GM23338 (cell line): ENCODE measurements at places on chromosomes 3 and 15. TPM values are rescaled to one million over a fixed set of nuclear protein-coding genes. Genes with fewer than 3 reads are reported as not detected.

The CPA3 gene
- total RNA-seq, result not detected in 2 replicates

The PARL gene
- total RNA-seq, result 65.7 and 67.5 TPM in 2 replicates

The FBXO40 gene
- 0.03 and 0.23 TPM in 2 replicates for total RNA-seq

The SYNPR gene
- 0.38 and 2.6 TPM in 2 replicates for total RNA-seq

The LCTL gene
- 2.9 and 5.6 TPM in 2 replicates for total RNA-seq

The BLM gene
- 43.1 and 46.0 TPM in 2 replicates for total RNA-seq

The P2RY14 gene
- total RNA-seq, result not detected in 2 replicates

The VWA5B2 gene
- 0.66 TPM in 1 of 2 replicates, not detected in the other for total RNA-seq

- DNase-seq, result no peak
These were observed 13.3 kb downstream of the PIK3R4 start for GRCh38 chr3:130733236-130733875.

GRCh38 chr15:66027268-66027805 is 158.0 kb downstream of the RAB11A start:
- no peak for DNase-seq

- no peak for DNase-seq
These were observed 10.7 kb downstream of the LRTM1 start for GRCh38 chr3:54917174-54917573.

DNA sequence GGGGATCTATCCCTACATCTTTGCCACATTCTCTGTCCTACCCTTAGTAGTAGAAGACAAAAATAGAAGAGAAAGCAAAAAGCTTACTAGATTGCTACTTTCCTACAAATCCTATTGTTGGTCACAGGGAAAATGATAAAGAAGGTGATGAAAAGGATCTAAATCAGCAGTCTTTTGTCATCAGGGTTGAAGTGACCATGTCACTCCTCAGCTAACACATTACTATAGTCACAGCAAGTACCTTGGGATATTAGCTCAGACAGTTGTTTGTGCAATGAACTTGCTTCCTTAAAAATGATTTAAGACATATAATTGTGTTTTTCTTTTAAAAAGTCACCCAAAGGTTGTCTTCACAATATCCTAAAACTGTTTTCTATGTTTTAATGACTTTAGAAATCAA is 6.3 kb downstream of the ST3GAL6 start:
- DNase-seq, result no peak

GRCh38 chr15:66858423-66859207 is 156.6 kb downstream of the SMAD6 start:
- no peak for DNase-seq

- no peak for DNase-seq
These were observed 94.4 kb downstream of the ST6GAL1 start for GRCh38 chr3:187024536-187025226.

DNA sequence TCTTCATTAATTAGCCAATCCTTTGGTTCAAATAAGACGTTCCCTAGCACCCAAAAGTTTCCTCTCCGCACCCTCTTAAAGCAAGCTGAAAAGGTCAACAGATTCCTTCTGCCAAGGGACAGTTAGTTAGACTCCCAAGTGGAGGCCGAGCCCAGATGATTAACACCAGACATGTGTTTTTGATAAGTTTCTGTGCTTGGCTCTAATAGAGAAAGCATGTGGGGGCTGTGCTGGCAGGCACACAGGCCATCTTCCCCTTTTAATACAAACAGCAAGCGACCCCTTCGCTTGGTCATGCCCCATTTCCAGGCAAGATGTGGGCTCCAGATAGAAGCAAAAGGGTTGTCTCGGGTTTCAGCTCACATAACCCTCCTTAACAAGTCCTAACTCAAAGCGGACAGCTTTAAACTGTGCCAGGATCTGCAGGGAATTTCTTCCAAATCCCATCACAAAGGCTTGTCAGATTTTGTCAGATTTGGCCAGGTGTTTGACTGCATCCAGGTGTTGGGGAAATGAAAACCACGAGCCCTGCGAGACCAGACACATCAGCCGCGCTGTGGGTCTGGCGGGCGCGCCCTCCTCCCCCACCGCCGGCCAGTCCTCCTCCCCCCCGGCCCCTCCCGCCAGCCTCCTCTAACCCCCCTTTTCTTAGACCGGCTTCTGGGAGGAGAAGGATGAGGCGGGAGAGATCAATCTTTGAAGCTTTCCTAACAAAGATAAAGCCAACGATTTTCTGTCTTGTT is 3.3 kb downstream of the HES1 start:
- DNase-seq, result peak; percentile 67

DNA sequence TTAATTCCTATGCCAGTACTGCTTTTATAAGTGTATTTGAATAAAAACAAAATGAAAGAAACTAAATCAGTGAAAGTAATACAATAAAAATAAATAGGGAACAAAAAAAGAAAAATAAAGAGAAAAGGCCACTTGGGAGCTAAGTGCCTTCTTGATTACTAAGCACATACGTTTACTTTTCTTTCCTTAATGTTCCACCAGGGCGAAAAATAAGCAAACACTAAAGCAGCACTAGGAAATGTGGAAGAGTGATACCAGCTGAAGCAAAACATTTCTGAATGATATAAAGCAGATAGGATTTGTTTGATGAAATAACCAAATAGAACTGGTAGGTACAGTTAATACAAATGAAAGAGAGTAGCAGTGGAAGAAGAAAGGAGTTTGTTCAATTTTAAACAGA is 132.8 kb upstream of the ZPLD1 start:
- no peak for DNase-seq

DNA sequence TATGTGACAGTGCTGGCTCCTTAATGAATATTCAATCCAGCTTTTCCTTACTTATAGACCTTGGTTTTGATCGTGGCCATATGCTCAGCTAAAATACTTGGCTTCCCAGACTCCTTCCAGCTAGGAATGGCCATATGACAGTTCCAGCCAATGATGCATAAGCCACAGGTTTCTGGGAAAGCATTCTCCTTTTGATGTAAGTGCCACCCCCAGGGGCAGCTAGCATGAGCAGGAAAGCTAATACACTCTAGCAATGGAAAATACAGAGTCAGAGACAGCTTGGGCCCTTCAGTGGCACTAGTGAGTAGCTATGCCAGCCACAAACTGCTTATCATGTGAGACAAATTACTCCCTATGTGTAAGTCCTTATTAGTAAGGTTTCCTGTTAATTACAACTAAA is 26.7 kb downstream of the TBC1D2B start:
- no peak for DNase-seq

GRCh38 chr15:88568589-88568988 is 22.1 kb upstream of the DET1 start:
- DNase-seq, result no peak

DNA sequence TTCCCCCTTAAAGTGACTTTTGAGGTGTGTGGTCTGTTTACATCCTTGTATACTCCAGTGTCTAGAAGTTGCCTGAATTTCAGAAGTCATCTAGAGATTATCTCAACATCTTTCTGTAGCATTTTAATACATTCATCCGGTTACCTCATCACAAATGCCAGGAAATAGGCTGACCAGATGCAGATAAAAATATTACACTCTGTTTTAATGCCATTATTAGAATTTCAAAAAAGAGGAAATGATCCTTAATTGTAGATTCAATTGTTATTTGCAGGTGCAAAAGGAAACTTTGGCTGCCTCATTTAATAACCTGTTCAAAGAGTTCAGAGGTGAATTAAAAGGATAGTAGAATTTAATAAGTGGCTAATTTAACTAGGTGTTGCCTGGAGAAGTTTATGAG is 290.9 kb downstream of the C3orf38 start:
- DNase-seq, result no peak

GRCh38 chr3:190624282-190624681 is 110.4 kb downstream of the IL1RAP start:
- DNase-seq, result no peak

GRCh38 chr3:120791913-120792312 is 49.4 kb downstream of the GTF2E1 start:
- DNase-seq, result no peak

GRCh38 chr3:44887101-44887500 is 12.7 kb downstream of the TGM4 start:
- DNase-seq, result no peak

DNA sequence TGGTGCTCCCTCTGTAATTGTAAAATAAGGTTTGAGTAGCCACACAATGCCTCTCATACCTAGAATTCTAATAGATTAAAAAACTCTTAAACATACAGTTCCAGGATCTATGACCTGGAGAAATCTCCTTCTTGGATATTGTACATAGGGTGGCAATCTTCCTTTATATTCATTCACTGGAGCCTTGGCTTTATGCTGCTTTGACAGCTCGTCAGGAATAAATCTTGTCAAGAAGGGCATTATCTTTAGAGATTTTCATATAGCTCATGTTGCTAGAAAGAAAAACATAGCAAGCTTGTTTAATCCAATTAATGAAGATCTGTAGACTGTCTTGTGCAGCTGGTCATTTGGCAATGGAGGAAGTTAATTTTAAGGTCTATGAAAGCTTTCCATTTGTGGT is 131.1 kb downstream of the PYDC2 start:
- no peak for DNase-seq

GRCh38 chr3:165406425-165406824 is 210.2 kb upstream of the SLITRK3 start:
- DNase-seq, result no peak

DNA sequence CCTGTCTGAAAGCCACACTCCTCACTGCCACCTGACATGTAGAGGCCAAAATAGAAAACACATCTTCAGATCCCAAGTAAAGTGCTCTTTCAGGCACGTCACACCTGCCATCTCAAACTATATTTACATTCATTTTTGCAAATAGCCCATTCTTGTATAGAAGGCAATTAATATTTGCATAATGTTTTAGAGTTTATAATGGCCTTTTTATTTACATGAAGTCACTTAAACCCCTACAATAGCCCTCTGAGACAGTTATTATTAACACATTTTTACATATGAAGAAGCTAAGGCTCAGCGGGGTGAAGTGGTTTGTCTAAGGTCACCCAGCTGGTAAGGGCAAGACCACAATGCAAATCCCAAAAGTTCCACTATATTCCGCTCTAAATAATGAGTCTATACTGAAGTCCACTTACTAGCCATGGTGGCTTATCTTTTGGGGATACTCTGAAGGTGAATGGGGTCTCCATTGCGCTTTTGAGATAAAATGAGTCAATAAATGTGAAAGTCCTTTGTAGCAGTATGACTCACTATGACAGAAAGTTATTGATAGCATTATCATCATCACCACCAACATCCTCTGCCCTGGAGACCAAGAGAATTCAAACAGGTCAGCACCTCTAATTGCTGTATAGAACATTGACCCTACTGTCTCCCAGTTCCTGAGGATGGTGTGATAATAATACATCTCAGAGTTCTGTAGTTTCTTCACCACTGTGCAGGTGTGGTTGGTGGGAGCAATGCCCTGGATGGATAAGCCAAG is 155.9 kb upstream of the BCL6 start:
- DNase-seq, result no peak

DNA sequence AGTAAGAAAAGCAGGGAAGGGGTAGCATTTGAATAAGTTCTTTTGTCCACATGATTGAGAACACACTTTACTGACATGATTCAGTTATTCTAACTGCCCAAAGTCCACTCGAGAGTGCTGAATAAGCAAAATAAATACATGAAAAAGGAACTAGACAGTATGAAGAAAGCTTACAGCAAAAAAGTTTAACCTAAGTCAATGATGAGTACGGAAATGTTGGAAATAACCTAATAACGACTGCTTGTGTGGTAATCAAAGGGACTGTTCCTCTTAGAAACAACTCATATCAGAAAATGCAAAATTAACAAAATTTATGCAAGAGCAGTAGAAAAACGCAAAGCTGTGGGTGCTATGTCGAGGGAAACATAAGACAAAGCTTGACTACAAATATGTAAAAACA is 36.6 kb downstream of the DMXL2 start:
- no peak for DNase-seq

DNA sequence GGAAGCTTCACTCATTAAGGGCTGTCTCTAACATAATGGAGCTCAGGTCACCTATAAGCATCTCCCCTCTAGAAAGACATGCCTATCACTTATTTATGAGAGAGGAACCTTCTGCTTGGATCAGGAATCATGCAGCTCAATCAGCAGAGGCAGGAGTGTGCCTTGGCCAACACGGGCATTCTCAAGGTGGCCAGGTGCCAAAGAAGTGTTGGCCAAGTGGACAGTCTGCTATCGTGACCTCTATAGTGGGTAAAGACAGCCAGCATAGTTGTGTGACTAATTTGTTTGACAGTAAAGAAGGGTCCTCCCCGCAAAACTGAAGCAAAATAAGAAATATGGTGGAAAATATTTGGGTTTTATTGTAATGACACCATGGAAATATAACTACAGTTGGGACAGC is 14.7 kb upstream of the AGTR1 start:
- no peak for DNase-seq

- DNase-seq, result no peak
These were observed 347.9 kb upstream of the STAC start for GRCh38 chr3:36032180-36033047.
